Suppressor macrophage treated with lipopolysaccharide for 1 hour (primary cell): ENCODE measurements at places on chromosomes 5 and 9.

GRCh38 chr5:138528208-138528607, 14.8 kb downstream of the ETF1 start:
- no peak for DNase-seq

GRCh38 chr5:3854188-3854821, 258.7 kb downstream of the IRX1 start:
- DNase-seq, result no peak

- DNase-seq, result no peak
These were observed 28.9 kb downstream of the HABP4 start for GRCh38 chr9:96478829-96479371.

GRCh38 chr5:53543401-53543800, 17.0 kb upstream of the NDUFS4 start:
- no peak for DNase-seq

DNA sequence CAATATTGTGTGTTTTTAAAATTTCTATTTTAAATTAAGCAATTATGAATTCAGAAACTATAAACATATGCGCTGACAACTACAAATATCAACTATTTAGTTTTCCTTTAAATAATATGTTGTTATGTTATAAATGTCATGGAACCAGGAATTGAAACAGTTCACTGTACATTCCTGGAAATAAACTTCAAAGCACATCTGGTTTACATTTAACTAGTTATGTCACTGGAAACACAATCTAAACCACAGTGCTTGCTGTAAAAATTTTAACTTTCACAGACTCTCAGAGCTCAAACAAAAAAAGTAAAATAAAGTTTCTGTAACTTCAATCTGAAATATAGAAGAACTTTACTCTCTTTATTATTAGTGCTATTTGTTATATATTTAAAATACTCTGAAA, 179.2 kb downstream of the FBN2 start:
- no peak for DNase-seq

- DNase-seq, result no peak
These were observed 149.2 kb downstream of the GABBR2 start for GRCh38 chr9:98559561-98559960.

DNA sequence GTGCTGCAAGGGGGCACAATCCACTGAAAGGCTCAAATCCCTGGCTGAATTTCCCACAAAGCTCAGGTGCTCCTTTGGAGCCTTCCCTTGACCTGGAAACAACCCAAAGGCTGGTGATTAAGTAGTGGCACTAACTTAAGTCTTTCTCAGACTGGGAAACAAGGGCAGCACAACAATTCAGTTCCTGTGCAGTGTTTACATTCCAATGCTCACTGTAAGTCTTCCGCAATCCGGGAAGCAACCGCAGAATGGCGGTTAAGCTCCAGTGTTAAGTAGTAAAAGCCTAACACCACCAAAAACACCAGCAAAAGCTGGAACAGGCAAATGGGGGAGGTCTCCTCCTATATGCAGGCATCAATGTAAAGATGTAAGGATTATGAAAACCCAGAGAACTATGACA, 117.2 kb downstream of the TRPM3 start:
- DNase-seq, result no peak
